NCI-H2171 treated with DMSO at 0.1 percent for 48 hours (cell line): ENCODE measurements at places on chromosomes 4 and X.

- DNase-seq: no peak
Observed at GRCh38 chr4:6114181-6114580, 86.2 kb downstream of the JAKMIP1 start.

DNA sequence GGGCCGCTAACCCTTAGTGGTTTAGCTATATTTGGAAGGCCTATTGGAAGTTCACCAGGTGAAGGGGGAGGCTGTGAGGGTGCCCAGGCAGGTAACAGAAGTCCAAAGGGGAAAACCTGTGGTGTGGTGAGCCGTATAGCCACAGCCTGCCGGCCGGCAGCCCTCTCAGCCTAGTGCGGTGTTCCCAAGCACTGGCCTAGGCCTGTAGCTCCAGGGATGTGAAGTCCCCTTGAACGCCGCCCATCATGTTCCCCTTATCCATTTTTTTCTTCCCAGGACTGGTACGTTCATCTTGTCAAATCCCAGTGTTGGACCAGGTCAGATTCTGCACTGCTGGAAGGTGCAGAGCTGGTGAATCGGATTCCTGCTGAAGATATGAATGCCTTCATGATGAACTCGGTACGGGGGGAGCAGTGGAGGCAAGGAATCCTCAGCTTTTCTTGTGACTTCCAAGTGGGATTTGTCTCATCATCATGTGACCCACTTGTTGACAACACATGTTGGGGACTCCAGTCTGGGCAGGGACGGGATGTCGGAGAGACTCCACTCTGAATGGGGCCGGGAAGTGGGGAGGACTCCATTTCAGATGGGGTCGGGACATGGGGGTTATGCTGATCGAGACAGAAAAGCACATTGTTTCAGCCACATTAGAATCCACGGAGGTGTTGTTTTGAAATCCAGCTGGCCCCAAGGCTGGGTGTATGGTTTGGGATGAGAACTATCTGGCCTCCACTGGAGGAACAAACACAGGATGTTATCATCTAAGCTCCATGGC, 39.2 kb upstream of the MSANTD1 start:
- DNase-seq: no peak

- DNase-seq: no peak
Observed at GRCh38 chrX:80229626-80230025, 190.6 kb upstream of the TENT5D start.

GRCh38 chr4:141132072-141132708, 1.1 kb downstream of the RNF150 start:
- peak; percentile 16 for DNase-seq

DNA sequence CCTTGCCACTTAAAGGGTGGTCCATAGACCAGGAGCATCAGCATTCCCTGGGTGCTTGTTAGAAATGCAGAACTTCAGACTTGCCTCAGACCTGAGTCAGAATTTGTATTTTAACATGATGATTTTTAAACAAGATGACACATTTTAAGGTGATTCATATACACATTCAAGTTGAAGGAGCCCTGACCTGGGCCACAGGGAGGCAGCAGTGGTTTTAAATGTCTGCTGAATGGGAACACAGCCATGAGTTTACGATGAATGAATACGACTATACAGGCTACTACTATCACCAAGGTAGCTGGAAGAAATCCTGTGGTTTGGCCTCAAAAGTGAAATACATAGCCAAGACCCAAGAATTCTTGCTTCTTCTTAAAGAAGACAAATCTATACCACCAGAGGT, 2.9 kb downstream of the HDAC8 start:
- DNase-seq: no peak
